ENCODE measurements at places on chromosomes 1 and 21.

DNA sequence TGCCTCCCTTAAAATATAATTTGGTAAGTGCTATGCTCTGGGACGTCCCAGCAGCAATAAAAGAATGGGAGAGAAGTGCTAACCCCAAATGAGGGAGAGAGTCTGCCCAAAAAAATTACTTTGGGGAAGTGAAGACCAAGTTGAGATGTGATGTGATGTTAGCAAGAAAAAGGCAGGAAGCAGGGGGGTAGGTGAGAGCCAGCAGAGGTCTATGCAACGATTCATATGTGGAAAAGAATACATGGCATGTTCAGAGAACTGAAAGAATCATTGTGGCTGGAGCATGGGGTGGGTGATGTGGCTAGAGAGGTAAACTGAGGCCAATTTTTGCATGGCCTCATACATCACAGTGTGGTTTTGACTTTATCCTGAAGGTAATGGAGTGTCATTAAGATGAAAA, 5.6 kb upstream of the CTPS1 start:
- DNase-seq: no peak

DNA sequence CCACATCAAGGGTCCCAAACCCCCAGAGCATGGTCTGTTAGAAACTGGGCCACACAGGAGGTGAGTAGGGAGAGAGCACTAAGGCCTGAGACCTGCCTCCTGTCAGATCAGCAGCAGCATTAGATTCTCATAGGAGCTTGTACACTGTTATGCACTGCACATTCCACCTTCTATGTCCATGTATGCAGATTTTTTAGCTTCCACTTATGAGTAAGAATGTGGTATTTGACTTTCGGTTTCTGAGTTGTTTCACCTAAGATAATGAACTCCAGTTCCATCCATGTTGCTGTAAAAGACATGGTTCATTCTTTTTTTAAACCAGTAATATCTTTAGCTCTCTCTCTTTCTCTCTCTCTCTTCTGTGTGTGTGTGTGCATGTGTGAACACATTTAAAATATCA, 663 bp upstream of the GBP6 start:
- DNase-seq: no peak

DNA sequence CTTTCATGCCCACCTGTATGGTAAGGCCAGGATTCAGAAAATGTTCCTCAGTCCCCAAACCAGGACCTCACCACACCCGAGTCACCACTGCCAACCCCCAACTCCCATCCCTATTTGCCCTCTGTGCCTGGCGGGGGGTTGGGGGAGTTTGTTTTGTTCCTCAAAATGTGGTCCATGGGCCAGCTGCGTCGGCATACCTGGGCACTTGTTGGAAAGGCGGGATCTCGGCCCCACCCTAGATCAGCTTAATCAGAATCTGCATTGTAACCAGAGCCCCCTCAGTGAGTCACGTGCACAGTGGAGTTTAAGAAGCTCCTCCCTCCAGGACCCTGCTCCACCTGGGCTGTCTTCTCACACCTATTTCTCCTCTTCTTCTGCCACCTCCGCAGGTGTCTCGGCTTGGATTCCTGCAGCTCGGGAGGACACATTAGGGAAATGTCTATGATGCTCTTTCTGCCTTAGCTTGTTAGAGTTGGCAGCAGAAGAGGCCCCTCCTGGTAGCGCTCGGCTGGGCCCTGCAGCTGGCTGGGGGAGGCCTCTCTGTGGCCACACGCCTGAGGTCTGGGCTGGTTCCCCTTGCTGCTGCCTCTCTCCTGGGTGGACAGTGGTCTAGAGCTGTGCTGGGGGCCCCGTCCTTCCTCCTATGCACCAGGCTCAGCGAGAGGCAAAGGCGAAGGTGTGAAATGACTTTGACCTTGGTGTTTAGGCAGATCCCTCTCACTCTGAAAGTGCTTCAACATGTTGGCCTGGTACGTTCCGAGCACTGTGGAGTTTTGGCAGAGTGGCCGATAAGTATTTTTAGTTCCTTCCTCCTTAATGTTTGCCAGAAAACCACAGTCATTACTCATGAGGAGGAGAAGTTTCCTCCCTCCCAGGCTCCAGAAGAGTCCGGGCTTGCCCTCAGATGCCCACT, 41.8 kb upstream of the CAMTA1 start:
- peak; percentile 30 for DNase-seq

DNA sequence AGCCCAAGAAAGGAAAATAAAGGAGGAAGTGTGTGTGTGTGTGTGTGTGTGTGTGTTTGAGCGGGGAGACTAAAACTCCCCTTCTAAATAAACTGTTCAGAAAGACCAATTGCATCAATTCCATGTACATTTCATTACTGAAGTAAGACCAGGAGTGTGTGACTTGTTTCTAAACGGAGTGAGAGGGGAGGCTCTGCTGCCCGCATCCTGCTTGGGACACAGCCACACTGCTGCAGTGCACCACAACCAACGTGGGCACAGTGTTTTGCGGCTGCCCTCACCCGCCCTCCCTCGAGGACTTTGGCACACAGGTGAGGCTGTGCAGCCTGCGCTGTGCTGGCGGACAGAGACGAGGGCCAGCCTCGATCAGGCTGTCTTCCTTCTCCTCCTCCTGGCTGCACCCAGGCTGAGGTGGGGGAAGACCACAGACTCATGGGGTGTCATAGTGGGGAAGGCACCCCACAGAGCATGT, 31.0 kb upstream of the H6PD start:
- no peak for DNase-seq

- no peak for DNase-seq
Measured at GRCh38 chr1:33927721-33928120, 63.8 kb downstream of the HMGB4 start.

DNA sequence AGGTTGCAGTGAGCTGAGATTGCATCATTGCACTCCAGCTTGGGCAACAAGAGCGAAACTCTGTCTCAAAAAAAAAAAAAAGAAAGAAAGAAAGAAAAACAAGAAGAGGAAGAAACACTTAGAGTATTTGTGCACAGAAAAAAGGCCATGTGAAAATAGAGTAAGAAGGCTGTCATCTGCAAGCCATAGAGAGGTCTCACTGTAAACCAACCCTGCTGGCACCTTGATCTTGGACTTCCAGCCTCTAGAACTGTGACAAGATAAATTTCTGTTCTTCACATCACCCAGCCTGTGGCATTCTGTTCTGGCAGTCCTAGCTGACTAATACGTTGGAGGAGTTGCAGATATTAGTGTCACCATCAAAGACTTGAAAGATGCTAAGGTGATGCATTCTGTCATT, 12.1 kb upstream of the ZDHHC18 start:
- DNase-seq: no peak

DNA sequence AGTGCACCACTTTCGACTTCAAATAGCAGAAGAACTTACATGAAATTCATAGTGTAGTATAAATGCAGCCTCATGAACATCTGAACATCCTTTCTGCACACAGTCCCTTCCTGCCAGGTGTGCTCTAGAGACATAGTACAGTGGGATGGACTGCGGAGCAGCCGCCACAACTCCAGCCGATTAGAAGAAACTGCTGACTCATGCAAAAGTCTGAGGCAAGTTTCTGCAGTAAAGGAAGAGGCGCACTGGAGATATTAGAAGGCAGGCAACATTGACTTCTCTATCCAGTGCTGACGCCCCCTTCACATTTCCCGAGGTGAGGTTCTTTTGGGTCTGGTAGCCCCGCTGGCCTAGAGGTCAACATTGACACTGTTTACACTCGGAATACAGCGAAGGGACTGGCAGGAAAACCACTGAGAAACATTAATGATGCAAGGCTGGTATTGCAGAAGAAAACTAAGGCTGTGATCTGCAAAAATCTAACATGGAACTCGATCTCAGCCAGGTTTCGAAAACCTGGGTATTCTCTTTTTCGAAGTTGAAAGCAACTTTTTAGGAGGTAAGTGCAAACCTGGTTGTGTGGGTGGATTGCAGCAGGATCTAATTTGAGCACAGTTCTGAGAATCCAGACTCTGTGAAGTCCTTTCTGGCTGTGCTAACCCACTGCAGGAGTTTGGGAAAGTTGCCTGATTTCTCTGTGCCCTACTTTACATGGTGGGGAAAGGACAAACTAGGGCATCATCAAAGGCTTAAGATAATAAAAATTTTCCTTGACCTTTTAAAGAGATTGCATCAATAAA, 90.7 kb downstream of the CDC7 start:
- DNase-seq: no peak

DNA sequence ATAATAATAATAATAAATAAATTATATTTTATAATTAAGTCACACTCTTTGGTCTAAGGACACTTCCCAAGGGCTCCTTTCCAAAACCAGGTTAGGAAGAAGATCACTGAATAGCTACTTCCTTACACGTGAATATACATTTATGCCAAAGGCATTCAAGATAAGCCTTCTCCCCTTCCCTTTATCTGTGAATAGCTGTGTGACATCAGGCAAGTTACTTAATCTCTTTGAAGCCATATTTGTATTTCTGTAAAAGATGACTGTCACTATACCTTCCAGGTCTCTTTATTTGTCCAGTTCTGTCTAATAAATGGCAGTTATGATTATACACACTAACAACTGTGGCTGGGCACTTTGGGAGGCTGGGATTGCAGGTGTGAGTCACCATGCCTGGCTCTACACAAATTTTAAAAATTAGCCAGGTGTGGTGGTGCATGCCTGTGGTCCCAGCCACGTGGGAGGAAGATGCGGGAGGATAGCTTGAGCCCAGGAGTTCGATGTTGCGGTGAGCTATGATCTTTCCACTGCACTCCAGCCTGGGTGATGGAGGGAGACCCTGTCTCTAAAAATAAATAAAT, 5.5 kb upstream of the RNF11 start:
- no peak for DNase-seq

DNA sequence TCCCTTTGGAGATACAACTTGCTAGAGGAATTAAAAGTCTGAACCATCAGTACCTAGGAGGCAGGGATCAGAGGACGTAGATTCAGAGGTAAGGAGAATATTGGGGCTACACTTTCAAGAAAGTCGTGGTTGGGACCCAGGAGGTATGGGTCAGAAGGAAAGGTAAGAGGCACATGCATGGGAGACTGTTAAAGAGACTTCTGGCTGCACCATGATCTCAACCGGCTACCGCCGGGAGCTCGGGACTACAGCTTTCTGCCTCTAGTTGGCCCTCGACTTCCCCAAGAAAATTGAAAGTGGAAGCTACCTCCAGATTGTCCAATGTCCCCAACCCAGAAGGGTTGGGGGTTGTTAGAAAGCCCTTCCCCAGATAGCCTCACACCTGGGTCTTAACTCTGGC, 355.7 kb upstream of the TMPRSS15 start:
- DNase-seq: no peak

DNA sequence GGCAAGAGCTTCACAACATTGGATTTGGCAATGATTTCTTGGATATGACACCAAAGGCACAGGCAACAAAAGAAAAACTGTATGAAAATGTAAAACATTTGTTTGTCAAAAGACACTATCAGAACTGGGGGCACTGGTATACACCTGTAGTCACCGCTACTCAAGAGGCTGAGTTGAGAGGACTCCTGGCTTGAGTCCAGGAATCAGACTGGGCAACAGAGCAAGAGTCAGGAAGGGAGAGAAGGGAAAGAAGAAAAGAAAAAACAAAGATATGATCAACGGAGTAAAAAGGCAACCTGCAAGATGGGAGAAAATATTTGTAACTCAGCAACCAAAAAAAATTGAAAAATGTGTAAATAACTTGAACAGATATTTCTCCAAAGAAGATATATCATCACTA, 6.0 kb upstream of the TUT4 start:
- no peak for DNase-seq

- DNase-seq: no peak
Measured at GRCh38 chr1:69645477-69645876, 77.8 kb downstream of the LRRC7 start.

DNA sequence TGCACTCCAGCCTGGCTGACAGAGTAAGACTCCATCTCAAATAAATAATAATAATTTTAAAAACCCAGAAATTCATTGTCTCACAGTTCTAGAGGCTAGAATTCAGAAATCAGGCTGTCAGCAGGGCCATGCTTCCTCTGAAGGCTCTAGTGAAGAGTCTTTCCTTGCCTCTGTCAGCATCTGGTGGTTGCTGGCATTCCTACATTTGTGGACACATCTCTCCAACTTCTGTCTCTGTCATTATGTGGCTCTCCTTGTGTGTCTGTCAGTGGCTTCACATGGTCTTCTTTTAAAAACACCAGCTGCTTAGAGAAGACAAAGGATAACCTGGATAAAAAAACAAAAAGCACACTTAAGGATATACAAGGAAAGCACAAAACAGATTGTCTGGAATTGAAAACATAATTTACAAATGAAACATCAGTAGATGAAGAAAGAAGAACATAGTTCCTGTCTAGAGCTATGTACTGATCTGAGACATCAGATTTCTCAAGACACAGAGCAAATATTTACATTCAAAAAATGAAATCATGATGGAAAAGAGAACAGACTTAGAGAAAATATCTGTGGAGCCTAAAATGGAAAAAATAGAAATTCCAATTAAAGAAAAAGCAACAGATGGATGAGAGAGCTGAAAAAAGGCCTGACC, 32.7 kb upstream of the ASB17 start:
- DNase-seq: no peak

DNA sequence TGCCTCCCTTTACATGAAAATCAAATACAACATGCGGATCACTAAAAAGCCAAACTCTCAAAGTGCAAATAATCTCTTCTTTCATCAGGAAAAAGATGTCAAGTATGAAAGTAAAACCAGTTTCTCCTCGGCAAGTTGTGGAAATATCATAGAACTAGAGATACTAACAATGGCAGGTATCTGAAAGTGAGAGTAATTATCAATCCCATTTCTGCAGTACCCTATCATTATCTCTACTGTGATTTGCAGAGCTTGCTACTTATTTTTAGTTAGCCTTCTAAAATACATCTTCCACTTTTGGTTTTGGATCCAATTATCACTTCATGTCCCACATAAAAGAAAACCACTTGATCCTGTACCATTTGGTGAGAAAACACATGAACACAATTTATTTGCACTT, 3.0 kb downstream of the TP53BP2 start:
- DNase-seq: no peak

DNA sequence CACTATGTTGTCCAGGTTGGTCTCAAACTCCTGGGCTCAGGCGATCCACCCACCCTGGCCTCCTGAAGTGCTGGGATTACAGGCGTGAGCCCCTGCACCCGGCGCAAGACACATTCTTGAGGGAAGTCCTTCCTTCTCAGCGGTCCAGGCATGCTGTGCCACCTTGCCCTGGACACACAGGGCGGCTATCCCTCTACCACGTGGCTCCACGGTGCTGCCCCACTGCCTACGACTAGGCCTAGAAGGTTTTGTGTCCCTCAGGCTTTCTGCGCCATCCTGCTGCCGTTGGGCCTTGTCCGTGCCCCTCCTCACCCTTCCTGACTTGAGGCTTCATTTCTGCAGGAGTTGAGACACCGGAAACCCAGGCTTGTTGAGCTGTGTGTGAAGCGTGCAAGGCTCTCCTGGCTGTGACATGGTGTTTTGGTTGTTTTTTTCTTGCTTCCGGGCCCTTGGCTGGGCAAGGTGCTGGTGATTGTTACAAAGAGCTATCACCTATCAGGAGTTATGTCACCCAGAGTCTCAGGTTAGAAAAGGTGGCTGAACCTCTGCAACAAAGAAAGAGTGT, 13.9 kb downstream of the C1orf174 start:
- DNase-seq: no peak

- no peak for DNase-seq
Measured at GRCh38 chr1:93416183-93416582, 31.7 kb upstream of the FNBP1L start.

Measured in left ventricle myocardium inferior (tissue), 1 donor.